Stimulated activated CD4-positive, alpha-beta T cell treated with anti-CD3 and anti-CD28 coated beads, Interleukin-1b, Interleukin-23, amount 100 ng/mL, for 4 hours (primary cell): ENCODE measurements at places on chromosomes 13 and 19.

DNA sequence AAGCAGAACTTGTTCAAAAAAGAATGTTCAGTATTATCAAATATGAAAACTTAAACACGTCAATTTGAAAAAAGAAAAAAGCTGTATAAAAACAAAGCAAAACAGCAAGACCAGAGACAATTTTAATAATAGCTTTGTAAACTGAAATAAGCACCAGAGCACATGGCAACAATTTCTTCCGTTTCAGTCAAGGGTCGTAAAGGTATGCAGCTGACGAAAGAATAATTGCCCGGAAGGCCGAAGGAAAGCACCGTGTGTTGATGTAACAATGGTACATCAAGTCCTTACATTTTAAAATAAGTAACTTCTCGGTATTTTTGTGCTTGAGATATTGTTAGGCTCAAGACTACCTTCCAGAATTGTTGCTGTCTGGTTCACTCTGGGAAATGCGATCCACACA is 1.7 kb downstream of the PROSER1 start:
- no peak for DNase-seq

DNA sequence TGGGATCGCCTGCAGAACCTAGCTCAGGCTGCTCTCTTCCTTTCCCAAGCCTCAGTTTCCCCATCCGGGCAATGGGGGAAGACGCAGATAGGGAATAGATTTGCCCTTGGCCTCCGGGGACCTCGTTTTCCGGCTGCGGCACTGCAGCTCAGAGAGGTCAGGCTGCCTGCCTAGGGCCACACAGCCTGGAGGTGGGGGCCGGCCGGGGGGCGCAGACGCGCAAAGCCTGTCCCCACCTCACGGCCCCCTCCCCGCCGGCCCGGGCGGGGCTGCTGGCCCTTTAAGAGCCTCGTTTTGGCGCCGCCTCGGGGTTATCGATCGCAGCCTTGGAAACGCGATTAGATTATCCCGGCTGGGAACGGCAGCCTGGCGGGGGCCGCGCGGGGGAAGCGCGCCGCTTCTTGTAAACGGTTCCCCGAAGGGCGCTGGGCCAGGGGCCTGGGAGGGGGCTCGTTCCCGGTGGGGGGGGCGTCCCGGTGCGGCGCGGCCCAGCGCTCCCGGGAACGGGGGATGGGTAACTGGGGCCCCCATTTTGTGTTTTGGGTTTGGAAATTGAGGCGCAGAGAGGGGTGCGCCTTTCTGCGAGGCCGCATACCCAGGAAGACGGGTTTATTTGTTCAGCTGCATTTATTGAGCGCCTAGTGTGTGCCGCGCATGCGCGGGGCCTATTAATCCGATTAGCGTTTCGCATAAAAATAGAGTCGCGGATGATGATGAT is 23.4 kb upstream of the TCF3 start:
- no peak for DNase-seq

DNA sequence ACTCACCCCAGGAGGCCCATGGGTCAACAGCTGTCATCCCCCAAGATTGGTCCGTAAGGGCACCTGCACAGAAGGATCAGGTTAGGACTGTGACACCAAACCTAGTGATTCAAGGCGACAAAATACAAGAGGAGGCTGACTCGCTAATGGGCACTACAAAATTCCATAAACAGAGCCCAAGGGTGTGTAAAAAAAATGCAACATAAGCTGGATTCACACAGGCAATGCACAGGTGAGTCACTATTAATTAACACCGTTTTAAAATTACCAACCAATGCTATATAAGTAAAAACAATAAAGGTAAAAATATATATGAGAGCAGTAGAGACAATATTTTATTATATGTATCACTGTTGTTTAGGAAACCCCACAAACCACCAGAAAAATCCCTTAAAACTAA is 1.9 kb downstream of the ZNF606 start:
- no peak for DNase-seq

GRCh38 chr19:3860499-3860898 is 8.3 kb downstream of the ZFR2 start:
- DNase-seq = no peak

DNA sequence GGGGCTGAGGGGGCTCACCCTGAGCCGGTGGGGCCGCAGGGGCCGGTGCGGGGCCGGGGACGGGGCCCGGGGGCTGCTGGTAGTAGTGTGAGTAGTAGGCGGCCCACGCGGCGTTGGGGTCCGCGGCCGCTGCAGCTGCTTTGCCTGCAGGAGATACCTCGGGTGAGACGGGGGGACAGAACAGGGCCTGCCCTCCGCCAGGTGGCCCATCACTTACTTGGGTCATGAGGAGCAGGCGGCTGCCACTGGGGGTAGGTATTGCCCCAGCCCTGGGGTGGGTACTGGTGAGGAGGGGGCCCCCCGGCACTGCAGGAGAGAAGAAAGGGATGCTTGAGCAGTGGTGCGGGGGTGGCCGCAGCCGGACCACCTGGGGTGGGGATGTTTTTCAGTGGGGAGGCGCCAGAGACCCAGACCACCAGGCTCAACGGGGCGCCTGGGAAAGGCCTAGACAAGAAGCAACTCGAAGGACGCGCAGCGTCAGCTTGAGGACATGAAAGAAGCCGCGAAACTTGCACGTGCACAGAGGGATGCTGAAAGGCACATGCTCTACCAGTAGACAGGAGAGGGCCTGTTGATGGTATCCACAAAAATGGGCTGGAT is 8.9 kb downstream of the KHSRP start:
- no peak for DNase-seq

DNA sequence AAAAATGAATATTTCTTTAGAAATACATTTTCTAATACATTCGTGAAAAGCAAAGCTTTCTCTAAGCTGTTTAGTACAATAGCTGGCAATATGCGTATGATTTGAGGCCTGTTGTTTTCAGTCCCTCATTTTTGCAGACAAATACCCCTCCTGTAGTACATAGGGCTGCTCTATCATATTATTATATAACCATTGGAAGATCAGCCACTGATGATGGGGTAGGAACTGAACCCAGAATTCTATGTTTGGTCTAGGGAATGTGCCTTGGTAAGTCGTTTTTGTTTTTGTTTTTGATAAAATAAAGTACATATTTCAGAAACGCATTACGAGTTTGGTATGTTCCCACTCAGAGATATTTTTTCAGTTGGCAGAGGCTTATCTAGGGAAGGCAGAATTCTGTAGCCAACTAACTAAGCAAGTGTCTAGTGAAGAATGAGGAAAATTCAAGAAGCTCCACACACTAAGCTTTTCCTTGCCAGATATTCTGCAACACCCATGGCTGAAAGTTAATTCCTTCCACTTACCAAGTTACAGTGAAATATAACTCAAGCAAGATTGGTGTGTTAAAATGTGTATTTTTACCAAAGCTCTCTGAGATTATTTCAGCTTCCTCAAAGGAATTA is 656.9 kb upstream of the MIR17HG start:
- no peak for DNase-seq

DNA sequence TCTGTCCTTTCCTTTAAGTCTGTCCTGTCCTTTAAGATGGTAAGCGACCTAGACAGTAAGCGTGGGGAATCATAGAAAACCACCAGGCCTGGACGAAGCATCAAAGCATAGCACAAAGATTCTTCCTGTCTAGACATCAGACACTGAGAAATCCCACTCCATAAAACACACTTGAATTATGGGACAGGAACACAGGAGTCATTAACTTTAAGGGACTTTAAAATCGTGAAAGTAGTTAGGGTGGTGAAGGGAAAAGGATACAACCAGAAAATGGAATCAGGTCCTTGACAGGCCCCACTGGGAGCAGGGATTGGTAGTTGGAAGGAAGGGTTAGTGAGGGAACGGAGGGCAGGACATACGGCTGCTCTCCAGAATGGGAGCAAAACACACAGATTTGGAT is 31.6 kb upstream of the C1QTNF9 start:
- DNase-seq = no peak

DNA sequence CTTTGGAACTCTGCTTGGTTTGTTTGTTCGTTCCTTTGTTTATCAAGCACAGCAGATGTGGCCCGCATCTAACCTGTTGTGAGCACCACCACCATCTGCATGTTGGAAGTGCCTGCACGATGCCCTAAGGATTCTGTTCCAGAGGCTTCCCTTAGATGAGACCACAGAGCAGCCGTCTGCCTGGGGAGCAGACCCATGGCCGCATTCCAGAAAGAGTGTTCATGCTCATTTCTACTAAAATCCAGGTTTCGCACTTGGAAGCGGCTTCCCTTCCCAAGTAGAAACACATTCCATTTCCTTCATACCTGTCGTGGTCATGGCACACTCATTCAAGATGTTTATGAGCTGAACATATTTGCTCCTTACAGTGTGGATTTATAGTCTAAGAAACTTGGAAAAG is 27.2 kb downstream of the COL4A2 start:
- DNase-seq = no peak

GRCh38 chr13:50908371-50908770 is 1.2 kb upstream of the RNASEH2B start:
- DNase-seq = no peak

DNA sequence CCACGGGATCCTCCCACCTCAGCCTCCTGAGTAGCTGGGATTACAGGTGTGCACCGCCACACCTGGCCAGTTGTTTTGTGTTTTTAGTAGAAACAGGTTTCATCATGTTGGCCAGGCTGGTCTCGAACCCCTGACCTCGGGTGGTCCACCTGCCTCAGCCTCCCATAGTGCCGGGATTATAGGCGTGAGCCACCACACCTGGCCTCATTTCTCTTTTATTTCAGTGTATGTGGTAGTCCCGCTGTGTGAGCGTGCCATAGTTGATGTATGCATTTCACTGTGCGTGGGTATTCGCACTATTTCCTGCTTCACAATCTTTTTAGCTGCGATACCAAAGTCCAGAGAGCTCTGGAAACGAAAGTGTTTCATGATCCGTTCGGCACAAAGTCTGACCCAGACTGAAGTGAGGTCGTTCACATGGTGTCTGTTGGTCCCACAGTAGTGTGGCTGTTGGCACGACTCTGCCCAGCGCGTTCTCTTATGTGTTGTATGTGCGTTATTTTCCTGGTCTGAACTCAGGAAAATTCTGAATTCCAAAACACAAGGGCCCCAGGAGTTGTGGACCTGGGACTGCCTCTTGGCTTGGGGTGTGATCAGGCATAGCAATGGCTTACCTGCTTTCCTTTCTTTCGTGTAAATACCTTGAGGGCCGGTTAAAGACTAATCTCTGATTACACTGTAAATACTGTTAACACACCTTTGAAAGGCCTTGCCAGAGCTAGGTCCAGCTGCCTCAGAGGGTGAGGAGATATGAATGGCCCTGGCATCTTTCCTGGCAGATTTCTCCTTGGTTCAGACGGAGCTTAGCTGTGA is 8.6 kb downstream of the EPN1 start:
- no peak for DNase-seq

- no peak for DNase-seq
These were observed 460.8 kb downstream of the TBC1D4 start for GRCh38 chr13:75021151-75021550.

- no peak for DNase-seq
These were observed 7.4 kb upstream of the ZSCAN5A start for GRCh38 chr19:56321989-56322440.

DNA sequence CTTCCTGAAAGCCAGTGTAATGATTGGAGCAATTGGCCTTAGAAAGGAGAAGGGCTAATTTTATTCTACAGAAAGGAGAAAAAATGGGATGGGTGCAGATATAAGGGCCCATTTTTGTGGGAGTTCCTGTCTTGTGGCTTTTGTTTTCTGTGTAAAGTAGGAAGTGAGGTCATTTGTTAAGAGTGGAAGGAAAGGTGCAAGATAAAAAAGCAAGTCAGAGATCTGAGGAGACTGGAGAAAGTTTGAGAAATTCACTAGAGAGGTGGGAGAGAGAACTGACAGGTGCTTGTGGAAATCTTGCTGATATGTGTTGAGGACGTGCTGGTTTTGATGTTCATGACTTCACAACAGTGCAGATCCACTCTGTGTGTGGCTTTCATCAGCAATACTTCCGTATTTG is 349.4 kb downstream of the DLEU7 start:
- no peak for DNase-seq

DNA sequence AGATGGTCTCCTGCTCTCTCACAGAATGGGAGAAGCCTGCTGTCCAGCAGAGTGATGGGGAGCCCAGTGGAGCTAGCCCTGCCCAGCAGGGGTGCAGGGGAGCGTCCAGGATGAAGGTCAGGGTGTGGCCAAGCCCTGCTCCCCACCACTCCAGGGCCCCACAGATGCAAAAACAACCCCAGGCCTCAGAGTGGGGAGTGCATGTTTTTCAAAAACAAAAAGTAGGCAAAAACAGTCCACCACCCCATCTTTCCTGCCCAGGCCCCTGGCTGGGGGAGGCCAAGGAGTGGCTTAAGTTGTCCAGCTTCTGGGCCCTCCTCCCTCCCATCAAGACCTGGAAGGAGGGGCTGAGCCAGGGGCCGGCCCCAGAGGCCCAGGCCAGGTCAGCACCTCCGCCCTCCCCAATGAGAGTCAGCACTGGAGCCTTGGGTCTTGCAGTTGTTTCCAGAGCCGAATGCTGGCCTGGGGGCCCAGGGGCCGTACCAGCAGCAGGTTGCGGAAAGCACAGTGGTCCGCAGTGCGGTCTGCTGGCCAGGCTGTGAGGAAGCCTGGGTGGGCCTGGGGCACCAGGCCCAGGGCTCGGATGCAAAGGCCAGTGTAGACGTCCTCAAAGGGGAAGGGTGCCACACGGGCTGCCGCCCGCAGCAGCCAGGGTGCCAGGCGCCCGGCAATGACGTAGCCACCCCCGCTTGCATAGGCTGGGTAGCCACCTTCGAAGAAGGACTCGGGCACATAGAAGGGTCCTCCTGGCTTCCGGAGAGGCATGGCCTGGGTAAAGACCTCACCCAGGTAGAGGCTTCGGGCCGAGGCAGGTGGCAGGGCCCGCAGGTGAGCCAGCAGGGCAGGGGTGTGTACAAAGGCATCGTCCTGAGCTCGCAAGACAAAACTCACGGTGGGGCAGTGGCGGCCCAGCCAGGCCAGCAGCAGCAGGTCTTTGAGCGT is 1.7 kb downstream of the B3GNT8 start:
- DNase-seq = no peak

GRCh38 chr13:35530147-35530546 is 53.7 kb upstream of the MAB21L1 start:
- DNase-seq = no peak

- DNase-seq = no peak
These were observed 4.3 kb downstream of the RUVBL2 start for GRCh38 chr19:48997972-48998371.

DNA sequence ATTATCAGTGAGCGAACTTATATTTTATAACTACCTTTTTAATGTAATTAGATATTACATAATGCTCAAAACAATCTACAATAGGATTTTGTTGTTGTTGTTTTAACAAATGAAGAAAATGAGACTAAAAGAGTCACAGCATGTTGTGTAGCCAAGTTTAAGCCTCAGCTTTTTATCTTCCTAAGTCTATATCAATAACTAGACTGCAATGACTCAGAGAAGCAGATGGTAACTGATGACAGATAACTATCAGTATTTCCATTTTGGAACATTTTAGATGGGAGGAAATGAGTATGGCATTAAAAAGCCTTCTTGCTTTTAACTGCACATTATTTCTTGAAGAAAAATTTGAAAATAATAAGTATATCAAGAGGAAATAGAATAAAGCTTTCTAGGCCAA is 825.2 kb downstream of the SLITRK1 start:
- no peak for DNase-seq

- DNase-seq = no peak
These were observed 5.2 kb downstream of the TMEM255B start for GRCh38 chr13:113763961-113764792.

- peak; percentile 40 for DNase-seq
These were observed at the start of gene ATP12A for GRCh38 chr13:24680258-24680920. TSS of gene ATP12A (plus strand) at chr13:24680408. CDS start at chr13:24680744, 336 bp downstream.
